Renal cortical epithelial cell (primary cell): ENCODE measurements at places on chromosomes 2 and 18.
A peak's percentile ranks its signal among the peaks of the same experiment; 100 is the strongest.

- peak; percentile 30 for DNase-seq
Measured at GRCh38 chr2:203648273-203648672, 58.2 kb upstream of the CD28 start.

DNA sequence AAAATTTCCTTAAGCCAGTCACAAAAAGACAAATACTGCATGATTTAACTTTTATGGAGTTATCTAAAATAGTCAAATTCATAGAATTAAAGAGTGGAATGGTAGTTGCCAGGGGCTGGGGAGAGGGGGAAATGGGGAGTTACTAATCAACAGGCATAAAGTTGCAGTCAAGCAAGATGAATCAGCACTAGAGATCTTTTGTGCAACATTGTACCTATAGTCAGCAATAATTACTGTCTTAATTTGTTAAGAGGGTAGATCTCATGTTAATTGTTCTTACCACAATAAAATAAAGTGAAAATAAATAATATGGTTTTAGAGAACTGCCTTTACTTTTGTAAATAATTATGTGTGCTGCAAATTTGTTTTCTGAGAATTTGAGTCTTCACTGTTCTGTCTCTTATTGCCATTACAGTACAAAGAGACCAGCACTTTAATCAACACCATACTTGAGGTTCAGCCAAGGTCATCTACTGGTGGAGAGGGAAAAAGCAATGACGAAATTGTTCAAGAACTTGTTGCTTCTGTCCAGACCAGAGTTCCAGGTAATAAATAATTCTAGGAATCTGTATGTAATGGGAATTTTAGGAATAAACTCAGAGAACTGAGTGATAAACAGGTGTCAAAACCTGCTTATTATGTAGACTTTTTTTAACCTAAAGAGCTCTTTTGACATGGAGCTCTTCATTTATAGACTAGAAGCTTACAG, 75.5 kb downstream of the TRABD2A start:
- DNase-seq = peak; percentile 9

DNA sequence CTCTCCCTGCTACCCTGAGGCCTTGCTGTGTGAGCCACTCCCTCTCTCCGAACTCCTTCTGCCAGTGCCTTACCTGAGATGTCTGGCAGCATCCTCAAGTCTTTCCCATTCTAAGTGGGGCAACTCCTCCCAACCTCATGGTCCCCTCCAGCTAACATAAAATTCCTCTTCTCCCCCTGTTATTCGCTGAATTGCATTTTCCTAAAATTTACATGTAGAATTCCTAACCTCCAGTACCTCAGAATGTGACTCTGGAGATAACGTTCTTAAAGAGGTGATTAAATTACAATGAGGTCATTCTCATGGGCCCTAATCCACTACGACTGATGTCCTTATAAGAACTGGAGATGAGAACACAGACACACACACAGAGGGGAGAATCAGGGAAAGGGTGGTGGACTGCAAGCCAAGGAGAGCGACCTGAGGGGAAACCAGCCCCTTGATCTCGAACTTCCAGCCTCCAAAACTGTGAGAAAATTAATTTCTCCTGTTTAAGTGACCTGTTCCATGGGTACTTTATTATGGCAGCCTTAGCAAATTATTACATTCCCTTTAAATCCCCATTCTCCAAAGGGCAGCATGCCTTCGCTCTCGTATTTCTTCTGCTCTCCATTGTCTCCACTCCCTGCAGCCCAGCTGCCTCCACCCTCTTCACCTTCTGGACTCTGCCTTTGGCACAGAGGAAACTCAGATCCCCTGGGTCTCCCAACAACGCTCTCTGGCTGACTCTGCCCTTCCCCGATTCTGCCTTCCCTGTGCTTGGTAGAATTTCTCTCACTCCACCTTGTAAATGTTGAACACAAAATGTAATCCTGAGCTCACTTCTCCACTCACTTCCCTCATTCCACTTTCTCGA, 70.5 kb downstream of the TGIF1 start:
- no peak for DNase-seq

- DNase-seq = no peak
Measured at GRCh38 chr2:127694986-127695385, 6.3 kb upstream of the SFT2D3 start.

- DNase-seq = no peak
Measured at GRCh38 chr2:8997108-8997507, 6.4 kb downstream of the MBOAT2 start.

GRCh38 chr18:79529991-79530390, 134.3 kb downstream of the NFATC1 start:
- DNase-seq = no peak

GRCh38 chr18:21745231-21745630, 4.6 kb downstream of the MIB1 start:
- no peak for DNase-seq

DNA sequence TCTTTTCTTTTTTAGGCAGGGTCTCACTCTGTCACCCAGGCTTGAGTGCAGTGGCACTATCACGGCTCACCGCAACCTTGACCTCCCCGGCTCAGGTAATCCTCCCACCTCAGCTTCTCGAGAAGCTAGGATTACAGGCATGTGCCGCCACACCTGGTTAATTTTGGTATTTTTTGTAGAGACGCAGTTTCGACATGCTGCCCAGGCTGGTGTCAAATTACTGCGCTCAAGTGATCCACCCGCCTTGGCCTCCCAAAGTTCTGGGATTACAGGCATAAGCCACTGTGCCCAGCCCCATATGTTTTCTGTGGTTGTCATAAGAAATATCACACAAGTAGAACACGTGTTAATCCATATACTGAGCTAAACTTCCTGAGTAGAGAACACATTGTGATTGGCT, 14.6 kb downstream of the ENOSF1 start:
- no peak for DNase-seq
